Activated T-cell treated with anti-CD3 and anti-CD28 coated beads, Interleukin-2, amount 50 U/mL, for 4 hours (primary cell): ENCODE measurements at places on chromosomes 2 and 18. TPM values are rescaled to one million over a fixed set of nuclear protein-coding genes. Genes with fewer than 3 reads are reported as not detected.

Gene SFT2D3
- total RNA-seq: 6.4 TPM

Gene FOXI3
- total RNA-seq: not detected

Gene LIMS4
- total RNA-seq: 0.24 TPM

Gene SERPINB10
- total RNA-seq: not detected

Gene UGT1A5
- not detected for total RNA-seq

GRCh38 chr2:201959198-201959597, 74.5 kb upstream of the FZD7 start:
- DNase-seq: no peak

- no peak for DNase-seq
Observed at GRCh38 chr2:127161176-127162136, 54.5 kb upstream of the BIN1 start.

GRCh38 chr2:106159866-106160785, 34.0 kb downstream of the UXS1 start:
- peak; percentile 64 for DNase-seq

DNA sequence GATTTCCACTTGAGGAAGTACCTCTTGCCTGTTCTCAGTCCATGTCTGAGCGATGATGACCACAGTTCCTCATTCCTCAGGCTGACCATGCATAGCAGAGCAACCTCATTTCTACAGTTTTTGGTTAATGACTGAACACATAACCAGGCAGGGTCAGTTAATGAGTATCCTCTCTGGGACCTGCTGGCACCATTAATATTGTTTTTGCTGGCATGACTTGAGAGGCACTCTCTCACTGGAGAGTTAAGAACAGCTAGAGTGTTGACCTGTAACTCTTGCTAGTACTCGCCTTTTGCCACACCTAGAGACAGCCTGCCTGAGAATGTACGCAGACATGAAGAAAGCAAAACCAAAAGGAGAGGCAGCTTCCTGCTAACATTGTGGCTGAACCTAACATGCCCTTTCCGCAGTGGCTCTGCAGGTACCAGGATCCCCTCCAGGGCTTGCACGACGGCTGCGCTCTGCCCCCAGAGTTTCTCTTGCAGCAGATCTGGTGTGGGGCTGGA, 23.9 kb downstream of the PECR start:
- peak; percentile 35 for DNase-seq

DNA sequence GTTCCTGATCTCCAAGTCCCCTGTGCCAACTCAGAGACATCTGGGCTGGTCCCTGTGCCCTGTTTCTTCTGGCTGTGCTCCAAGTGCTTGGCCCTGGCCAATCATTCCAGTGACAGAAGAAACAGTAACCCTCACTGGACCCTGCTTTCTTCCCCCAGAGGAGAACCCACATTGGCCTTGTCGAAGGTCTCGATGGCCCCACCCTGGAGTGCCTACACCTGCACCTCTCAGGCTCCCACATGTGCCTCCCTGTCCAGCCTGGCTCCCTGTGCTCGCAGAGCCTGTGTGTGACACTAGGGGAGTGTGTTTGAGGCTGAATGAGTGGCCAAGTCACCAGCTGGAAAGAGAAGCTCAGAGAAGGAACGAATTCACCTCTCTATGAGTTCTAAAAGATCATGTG, 5.9 kb upstream of the MAL start:
- DNase-seq: no peak

DNA sequence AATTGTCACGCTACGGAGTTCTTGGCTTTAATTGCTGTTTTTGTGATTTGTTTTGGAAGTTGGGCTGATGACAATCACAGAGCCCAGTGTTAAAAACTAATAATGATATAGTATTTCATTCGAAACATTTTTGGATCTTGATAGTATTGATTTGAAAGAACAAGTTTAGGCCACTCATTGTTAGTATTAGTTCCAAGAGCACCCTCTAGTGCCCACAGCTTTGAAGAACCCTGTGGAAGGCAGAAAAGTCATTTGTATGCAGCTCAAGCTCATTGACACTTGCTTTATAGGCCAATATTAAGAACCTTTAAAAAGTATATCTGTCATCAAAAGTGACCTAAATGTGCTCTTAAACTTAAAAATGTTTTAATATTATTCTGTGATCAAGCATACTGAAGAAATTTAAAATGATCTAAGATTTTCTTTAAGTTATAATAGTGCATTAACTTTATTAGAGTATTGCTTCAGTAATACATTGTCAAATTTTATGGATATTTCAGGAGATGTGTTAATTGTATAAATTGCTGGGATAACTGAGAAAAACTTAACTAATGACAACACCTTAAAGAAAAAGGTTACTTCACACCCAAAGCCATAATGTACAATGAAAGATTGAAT, 191.0 kb downstream of the GRB14 start:
- DNase-seq: no peak

DNA sequence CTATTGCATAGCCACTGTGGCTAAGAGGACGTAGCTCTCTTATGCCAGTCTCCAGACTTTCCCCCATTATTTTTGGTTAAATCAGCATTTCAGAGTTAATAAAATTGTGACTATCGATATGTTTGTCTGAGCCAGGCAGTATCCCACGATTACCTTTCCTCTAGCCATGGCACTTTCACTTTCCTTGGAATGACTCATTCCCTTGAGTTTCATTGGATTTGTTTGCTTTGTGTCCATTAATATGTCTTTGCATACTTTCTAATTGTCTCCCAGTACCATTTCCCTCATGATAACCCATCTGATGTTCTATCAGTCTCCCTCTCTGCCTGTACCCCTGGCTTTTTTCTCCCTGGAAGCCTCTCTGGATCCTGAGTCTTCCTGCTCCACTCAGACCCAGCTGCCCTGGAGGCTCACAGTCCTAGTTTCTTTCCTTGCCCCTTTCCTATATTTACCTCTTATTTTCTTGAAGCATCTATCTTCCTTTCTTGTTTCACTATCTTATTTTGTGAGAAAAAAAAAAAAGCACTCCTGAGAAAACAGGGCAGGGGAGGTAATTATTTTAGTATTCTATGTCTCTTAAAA, 126.1 kb downstream of the MTX2 start:
- no peak for DNase-seq

GRCh38 chr2:42239811-42240210, 70.7 kb downstream of the EML4 start:
- DNase-seq: no peak
